Liver (tissue), 10 donors: ENCODE measurements at places on chromosomes 7 and 10. TPM values are rescaled to one million over a fixed set of nuclear protein-coding genes. Genes with fewer than 3 reads are reported as not detected.

GRCh38 chr10:77027576-77027975 lies 610.0 kb downstream of the KCNMA1 start:
- H3K4me1 ChIP-seq: peaks cover 10% of the 10 kb centered on the region
- H3K4me3 ChIP-seq: no peak overlapping the region
- no peaks in the 10 kb centered on the region for H3K27me3 ChIP-seq
- DNase-seq: no peak

DNA sequence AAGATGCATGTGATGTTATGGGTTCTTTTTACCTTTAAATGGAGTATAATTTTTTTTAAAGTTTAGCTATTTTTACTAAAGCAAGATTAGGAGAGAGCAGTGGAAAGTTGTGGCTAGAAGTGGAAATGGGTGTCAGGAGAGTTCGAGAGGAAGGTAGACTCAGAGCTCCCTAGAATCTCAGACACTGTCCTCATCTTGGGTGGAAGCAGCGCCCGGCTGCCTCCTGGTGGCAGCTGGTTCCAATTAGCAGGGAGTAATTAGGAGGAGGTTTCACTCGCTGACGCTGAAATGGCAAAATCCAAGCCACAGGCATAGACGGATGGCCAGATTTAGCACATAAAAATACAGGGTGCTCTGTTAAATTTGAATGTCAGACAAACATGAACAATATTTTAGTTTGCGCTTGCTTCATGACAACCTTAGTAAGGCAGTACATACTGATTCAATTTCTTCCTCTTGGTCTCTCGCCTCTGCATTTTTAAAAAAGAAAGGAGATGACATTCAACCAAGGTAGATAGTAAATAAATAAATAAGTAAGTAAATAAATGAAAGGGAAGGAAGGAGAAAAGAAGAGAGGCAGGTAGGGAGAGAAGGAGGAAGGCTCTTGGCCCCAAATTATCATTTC lies 58.5 kb downstream of the LGI1 start:
- no peaks in the 10 kb centered on the region for H3K36me3 ChIP-seq
- DNase-seq: peak; percentile 41
- no peak overlapping the region for H3K27ac ChIP-seq

The CALD1 gene
- 107 TPM for total RNA-seq

- H3K36me3 ChIP-seq: no peaks in the 10 kb centered on the region
- DNase-seq: no peak
- no peaks in the 10 kb centered on the region for H3K27me3 ChIP-seq
- no peak overlapping the region for H3K4me3 ChIP-seq
These were observed 30.6 kb downstream of the SEC61G start for GRCh38 chr7:54728411-54728810.

DNA sequence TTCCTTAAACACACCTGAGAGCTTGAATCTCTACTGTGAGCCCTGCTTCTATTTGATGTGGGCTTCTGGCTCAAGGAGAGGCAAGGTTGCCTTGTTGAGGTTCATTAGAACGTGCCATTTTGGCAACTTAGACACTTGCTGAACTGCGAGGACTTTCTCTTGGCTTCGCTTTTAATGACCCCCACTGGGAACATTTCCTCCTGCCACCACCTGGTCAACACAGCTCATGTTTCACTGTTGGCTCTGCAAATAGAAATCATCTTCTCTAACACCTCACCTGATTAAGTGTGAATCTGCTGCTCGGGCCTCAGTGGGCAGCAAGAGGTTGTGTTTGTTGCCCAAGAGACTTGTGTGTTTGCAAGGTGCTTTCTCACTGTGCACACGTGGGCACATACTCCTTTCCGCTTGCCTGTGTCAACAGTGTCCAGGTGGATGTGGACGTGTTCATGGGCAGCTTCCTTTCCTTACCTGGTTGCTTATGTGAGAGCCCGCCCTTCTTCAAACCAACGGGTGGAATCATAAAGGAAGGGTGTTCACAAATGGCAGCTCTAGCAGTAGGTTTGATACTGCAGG lies 147.0 kb downstream of the NRP1 start:
- no peaks in the 10 kb centered on the region for H3K27me3 ChIP-seq
- no peaks in the 10 kb centered on the region for H3K4me1 ChIP-seq
- H3K4me3 ChIP-seq: no peak overlapping the region
- H3K27ac ChIP-seq: no peak overlapping the region
- DNase-seq: no peak
- H3K36me3 ChIP-seq: peaks cover 4% of the 10 kb centered on the region

DNA sequence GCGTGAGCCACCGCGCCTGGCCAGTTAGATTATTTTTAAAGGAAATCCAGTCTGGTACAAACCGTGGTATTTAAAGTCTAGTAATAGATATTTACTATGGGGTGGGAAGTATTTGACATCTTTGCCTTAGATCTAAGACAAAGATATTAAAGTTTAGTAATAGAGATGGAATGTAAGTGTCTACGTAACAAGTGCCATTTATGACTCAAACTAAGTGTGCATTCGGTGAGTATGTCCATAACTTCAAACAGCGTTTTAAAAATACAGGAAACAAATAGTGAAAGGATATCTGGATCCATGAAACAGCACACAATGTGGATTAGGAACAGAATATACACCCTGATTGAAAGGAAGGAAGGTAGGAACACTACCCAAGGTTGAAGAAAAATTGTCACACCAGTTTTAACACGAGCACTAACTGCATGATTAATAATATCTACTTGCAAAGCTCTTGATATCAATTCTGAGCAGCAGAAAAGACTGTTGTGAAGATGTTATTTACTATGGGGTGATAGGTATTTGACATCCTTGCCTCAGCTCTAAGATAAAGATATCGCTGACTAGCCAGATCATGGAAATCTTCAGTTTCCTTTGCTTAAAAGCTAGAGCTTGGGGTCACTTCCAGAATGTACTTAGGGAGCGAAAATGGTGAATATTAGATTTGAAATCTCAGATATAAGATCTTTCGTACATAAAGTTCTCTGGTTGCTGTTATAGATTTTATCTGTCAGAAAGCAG lies 48.7 kb downstream of the EPC1 start:
- H3K4me3 ChIP-seq: no peak overlapping the region
- H3K27me3 ChIP-seq: no peaks in the 10 kb centered on the region
- DNase-seq: no peak
- H3K27ac ChIP-seq: no peak overlapping the region
- peaks cover under 1% of the 10 kb centered on the region for H3K36me3 ChIP-seq
